Mesenteric fat pad (tissue), 1 donor: ENCODE measurements at places on chromosomes 3 and 15. TPM values are rescaled to one million over a fixed set of nuclear protein-coding genes. Genes with fewer than 3 reads are reported as not detected.
A peak's percentile ranks its signal among the peaks of the same experiment; 100 is the strongest.

Gene VILL
- 4.3 TPM for total RNA-seq

Gene IGF2BP2
- total RNA-seq, result 9.0 TPM

Gene APBA2
- total RNA-seq, result 2.2 TPM

Gene COL6A5
- total RNA-seq, result not detected

DNA sequence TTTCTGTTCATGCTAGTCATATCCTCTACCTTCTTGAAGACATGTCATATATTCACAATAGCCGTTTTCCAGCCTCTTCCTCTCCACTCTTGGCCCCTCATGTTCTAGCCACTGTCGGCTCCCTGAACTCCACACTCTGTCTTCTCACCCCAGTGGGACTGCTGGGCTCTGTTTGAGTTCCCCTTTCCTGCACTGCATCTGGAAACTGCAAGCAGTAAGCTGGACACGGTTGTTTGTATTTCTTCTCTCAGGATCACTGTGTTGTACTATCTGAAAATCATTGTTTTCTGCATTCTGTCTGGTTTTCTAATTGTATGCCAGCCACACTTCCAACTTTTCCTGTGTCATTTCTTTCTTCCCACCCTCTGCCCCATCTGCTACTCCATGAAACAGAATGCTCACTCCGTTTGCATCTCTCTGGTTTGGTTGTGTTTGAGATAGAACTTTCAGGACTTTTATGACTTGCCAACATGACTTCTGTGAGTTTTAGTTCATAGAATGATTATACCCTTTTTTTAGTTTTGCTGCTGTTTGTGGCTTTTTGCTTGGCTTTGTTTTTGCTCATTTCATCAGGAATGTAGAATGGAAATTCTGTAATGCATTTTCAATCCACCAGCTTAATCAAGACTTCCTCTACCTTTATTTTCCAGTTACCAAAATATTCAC is 192.3 kb downstream of the PLCL2 start:
- no peak for DNase-seq

Gene MON1A
- 9.8 TPM for total RNA-seq

DNA sequence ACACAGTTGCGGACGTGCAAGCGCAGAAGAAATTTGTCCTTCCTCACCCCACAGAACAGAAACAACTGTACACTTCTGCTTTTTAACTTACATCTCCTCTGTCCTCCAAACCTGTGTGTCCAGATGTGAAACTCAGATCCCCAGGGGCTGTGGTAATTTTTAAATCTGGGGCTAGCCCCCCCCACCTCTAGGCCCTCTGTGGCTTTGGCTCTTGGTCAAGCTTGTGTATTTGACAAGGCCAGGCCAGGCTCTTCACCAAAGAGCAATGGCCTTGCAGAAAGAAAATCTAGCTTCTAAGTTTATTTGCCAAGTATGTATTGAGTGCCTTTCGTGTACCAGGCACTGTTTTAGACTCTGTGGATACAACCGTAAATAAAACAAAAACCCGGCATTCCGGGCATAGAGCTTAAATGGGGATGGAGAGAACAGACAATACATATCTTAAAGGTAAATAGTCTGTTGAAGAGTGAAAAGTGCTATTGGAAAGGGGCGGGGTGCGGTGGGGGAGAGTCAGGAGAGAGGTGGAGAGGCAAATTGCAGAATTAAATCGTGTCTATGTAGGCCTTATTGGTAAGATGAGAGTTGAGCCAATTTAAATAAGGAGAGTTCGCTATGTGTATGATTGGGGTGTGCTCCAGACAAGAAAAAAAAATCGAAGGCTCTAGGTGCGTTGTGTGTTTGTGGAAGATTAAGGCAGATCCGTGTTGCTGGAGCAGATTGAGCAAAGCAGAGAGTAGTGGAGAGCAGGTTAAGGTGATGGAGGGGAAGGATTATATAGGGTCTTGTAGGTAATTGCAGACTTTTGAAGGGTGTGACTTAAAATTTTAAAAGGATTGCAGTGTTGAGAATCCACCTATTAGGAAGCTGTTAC is 781 bp upstream of the DPH6 start:
- no peak for DNase-seq

- no peak for DNase-seq
Observed at GRCh38 chr3:156106721-156107373, 13.5 kb upstream of the KCNAB1 start.

- DNase-seq, result no peak
Observed at GRCh38 chr3:43534675-43535074, 87.1 kb downstream of the ANO10 start.

- DNase-seq, result no peak
Observed at GRCh38 chr3:149454746-149455145, 19.8 kb upstream of the TM4SF4 start.

DNA sequence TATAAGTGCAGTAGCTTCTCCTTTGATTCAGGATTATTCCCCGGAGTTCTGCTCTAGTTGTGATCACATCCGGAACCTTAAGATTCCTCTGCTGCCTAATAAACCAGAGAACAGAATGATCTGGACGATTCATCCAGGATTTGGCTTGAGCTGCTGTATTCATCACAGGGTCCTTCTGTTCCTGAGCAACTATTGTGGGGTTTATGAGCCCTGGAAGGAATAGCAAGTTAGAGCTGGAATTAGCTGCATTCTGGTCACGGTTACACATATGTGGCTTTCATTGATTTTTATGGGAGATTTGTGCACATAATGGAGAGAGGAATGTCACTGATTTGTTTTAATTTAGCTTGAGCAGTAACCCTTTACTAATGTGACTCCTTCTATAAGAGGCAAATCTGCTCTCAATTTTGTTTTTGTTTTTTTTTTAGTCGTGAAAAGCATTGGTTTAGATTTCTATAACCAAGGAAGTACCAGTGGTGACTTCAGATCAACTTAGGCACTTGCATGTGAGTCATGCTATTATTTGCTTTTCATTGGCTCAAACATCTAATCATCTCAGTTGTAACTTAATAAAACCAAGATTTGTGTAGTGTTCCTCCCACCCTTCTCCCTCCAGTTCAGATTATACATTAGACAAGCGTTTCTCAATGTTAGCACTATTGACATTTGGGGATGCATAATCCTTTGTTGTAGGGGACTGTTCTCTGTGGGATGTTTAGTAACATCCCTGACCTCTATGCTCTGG is 148.5 kb downstream of the OTOL1 start:
- no peak for DNase-seq

Gene EXOG
- 7.3 TPM for total RNA-seq

DNA sequence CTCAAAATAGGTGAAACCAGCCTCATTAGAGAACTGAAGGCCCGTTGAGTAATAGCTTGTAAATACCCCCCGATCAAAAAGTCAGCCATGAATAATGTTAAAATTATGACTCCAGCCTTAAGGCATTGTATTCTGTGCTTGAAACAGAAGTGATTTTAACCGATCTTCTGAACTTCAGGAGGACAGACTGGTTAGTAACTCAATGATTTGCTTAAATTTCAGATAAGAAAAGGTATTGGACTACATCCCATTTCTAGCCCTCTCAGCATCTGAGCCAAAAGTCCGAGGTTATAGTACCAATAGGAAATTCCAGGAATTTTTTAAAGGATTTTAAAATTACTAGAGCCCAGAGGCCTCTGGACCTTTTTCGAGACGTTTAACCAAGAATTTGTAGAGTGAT is 67.7 kb upstream of the FGF12 start:
- DNase-seq, result no peak

GRCh38 chr15:64807051-64807749 is 18.2 kb downstream of the PIF1 start:
- DNase-seq, result no peak

Gene CAMP
- total RNA-seq, result 0.48 TPM

DNA sequence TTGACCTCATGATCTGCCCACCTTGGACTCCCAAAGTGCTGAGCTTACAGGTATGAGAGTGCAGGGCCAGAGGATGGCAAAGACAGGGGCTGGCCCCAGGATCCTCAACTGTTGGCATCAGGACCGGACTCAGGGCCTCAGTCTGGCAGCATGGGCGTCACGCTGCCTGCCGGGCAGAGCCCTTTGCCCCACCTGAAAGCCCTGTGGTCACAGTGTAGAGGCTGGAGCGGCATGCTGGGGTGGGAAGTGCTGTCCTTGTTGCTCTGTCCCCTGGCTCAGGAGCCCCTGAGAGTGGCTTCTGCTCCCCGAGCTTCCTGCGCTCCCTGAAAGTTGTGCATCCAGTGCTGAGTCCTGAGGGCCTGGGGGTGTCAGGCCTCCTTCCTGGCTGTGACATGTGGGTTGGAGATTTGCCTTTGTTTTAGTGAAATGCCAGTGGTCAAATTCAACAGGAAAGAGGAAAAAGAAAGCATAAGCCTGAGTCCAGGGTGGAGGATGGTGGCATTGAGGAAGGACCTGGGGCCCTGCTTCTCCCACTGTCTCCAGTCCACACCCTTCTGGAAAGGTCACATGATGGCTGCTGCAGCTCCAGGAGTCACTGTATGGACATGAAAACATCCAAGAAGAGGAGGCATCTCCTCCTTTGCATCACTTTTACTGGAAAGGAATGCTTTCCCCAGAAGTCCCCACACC is 147.2 kb downstream of the OR4M2 start:
- peak; percentile 86 for DNase-seq

DNA sequence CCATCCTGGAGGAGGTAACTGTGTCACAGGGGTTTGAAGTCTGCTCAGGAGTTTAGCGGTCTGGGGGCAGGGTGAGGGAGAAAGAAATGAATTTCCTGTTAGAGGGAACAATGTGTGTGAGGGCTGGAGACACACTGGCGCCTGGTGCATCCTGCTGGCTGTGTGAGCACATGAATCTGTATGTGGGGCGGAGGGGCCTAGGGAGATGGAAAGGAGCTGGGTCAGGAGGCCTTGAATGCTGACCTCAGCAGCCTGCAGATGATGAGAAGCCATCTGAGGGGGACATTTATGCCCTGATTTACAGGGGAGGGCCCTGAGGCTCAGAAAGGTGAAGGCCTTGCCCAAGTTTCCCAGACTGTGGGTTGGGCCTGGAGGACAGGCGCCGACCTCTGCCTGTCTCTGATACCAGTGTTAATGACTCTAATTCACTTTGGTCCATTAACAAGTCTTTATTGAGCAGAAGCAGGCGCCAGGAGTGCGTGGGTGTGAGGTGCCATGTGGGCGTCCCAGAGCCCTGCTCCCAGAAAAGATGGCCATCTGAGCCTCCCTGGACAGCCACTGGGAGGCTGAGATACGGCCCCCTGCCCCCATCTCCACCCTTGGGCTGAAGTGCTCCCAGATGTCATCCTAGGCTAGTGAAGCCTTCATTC is 34.8 kb downstream of the LINGO1 start:
- no peak for DNase-seq

DNA sequence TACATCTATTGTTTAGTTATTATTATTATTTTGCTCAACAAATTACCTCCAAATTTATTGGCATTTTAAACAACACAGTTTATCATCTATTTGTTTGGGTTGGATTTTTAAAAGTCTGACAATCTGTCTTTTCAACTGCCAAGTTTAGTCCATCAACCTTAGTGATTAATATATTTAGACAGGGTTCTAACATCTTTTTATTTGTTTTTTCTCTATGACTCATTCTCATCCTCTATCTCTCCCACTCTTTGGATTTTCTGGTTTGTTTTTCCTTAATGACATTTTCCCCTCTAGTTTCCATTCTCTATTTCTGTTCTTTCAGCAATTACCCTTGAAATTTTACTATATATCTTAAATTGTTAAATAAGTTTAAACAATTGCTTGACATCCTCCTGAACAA is 41.9 kb downstream of the EMC4 start:
- no peak for DNase-seq

- DNase-seq, result no peak
Observed at GRCh38 chr15:48945386-48945785, 18.3 kb downstream of the SHC4 start.

DNA sequence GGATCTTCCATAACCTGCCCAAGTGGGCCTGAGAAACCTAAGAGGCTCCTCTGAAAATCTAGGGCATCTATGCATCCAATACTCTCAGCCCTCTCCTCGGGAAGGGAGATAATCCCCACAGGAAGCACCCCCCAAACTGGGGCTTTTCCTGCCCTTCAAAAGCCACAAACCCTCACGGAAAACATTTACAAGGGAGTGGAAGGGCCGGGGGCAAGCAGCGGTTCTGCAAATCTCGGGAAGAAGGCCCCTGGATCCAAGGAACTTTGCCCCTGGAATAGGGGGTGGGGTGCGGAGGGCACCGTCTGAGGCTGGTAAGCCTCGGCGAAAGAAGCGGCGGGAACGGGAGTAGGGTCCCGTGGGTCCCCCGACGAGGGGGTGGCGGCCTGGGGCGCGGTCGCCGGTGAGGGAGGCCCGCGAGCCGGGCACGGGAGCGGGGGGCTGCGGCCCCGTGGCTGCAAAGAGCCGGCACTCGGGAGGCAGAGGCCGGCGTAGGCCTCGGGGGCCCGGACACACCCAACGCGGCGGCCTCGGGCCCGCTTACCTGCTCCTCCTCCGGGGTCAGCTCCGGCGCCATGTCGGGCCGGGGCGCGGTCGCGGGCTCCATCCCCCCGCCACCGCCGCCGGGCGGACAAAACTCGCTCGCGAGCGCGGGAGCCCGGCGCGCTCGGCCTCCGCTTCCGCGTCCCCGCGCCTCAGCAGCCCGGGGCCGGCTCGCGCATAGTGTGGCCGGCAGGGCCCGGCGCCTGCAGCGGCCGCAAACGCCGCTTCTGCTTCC is 755 bp downstream of the PTPN9 start:
- DNase-seq, result no peak

Gene SYNPR
- not detected for total RNA-seq

GRCh38 chr3:75341324-75342067 is 322.6 kb upstream of the FRG2C start:
- no peak for DNase-seq

DNA sequence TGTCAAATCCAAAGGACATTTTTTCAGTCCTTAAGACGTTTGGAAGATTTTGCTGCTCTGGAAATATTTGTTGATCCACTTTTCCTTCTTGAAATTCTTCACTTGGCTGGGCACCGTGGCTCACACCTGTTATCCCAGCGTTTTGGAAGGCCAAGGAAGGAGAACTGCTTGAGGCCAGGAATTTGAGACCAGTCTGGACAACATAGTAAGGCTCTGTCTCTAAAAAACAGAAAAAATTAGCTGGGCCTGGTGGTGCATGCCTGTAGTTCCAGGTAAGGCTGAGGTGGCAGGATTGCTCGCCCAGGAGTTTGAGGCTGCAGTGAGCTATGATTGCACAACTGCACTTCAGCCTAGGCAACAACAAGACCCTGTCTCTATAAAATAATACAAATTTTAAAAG is 173.9 kb upstream of the MITF start:
- DNase-seq, result no peak

- DNase-seq, result no peak
Observed at GRCh38 chr3:125402639-125403038, 27.5 kb upstream of the ZNF148 start.

DNA sequence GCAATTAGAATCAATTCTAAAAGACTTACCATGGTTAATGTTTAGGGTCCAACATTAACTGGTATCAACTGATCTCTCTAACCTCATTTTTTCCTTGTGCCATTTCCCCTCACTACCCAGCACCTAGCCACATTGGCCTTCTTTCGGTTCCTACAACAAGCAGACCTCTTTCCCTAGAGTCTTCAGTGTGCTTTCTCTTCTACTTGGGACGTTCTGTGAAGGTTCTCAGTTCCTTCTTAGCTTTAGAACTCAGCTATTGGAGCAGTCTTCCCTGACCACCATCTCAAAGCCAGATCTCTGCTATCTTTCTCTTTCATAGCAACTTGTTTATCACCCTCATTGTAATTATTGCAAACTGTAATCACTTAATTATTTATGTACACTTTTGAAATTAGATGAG is 31.5 kb upstream of the MINDY4B start:
- no peak for DNase-seq

- no peak for DNase-seq
Observed at GRCh38 chr3:71601811-71602210, 18.3 kb upstream of the FOXP1 start.

Gene ATP13A5
- not detected for total RNA-seq
